SIG-M5 (cell line): ENCODE measurements at places on chromosomes 1 and 21.

- DNase-seq, result no peak
Observed at GRCh38 chr1:32199717-32200072, 700 bp upstream of the CCDC28B start.

- no peak for DNase-seq
Observed at GRCh38 chr1:171204296-171204695, 19.2 kb downstream of the FMO2 start.

- no peak for DNase-seq
Observed at GRCh38 chr1:13754510-13755103, 54.6 kb downstream of the PRDM2 start.

DNA sequence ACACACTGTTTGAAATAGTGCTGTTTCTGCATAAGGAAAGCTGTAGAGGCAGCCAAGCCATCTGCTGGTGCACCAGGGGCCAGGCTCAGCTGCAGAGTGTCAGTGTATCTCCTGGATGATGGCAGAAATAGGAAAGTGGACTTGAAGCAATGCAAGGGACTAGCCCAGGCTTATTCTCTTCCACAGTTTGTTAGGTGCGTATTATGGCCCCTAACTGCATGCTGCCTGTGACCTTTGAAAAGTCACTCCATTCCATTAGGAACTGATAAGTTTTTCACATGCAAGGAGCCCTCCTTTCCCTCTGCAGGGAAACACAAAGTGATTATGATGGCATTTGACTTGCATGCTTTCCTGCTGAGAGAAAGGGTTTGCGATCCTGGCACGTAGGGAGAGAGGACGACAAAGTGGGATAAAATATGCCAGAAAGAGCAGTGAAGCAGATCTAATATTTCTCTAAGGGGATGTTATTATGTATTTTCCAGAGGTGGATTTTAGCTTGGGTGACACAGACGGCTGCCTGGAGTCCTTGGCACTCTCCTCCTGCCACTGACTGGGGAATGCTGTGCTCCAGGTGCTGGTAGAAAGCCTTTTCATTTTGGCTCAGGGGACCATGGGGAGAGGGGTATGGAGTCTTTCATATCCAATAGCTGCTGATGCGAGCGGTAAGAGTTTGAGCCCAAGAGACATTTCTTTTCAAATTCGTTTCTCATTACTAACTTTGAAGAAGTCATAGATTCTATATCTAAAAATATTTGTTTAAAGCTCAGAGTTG, 402.1 kb upstream of the B3GALT2 start:
- no peak for DNase-seq

DNA sequence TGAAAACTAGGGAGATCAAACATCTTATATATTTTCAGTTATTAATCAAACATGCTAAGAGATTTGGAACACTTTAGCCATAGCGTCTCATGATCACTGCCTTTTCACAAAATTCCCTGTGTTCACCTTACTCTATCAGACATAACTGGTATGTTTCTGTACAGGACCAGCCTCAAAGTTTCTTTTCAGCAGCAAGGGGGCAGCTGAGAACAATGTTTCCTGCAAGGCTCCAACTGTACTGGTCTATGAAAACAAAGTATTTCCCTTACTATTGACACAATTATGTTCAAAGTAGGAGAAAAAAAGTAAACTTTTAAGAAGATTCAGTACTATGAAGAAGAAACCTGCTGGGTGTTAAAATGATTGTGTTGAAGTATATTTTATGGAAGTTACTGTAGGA, 98.5 kb downstream of the ATF6 start:
- no peak for DNase-seq

GRCh38 chr1:37338658-37339057, 135.7 kb upstream of the ZC3H12A start:
- no peak for DNase-seq

GRCh38 chr1:54931275-54931840, 44.4 kb upstream of the DHCR24 start:
- no peak for DNase-seq

DNA sequence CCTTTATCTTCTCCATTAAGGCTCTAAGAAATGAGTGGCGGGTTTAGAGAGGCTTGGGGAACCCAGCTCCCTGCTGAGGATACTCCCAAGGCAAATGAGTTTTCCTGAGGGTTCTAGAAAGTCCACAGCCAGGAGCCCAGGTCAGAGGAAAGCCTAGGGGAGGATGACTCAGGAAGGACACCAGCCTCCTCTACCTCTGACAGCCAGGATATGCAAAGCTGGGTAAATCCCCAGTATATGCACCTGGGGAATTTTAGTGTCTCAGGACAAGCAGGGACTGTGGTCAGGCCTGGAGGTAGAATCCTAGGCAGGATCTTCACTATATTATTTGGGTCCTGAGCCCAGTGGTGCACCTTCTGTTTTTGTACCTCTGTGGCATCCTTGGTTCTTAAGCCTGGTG, 23.5 kb upstream of the WNT4 start:
- no peak for DNase-seq

- DNase-seq, result no peak
Observed at GRCh38 chr21:46188226-46189212, 4.3 kb upstream of the SPATC1L start.

GRCh38 chr1:39826583-39826982, 37.9 kb upstream of the BMP8B start:
- DNase-seq, result no peak

DNA sequence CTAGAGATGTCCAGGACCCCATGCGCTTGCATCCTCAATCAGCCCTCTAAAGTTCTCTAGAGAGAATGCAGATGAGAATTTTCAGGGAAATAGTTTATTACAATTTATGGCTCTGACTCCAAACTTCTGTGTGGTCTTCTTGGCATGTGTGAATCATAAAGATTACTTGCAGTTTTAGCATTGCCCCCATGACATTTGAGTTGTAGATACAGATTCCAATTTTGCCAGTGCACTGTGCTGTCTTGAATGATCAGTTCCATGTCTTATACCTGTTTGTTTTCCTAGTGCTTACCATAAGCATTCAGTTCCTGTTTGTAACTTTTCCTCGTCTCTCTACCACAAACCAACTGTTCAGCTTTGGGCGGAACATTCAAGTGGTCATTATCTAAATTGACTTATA, 4.8 kb downstream of the KRTAP21-3 start:
- no peak for DNase-seq

DNA sequence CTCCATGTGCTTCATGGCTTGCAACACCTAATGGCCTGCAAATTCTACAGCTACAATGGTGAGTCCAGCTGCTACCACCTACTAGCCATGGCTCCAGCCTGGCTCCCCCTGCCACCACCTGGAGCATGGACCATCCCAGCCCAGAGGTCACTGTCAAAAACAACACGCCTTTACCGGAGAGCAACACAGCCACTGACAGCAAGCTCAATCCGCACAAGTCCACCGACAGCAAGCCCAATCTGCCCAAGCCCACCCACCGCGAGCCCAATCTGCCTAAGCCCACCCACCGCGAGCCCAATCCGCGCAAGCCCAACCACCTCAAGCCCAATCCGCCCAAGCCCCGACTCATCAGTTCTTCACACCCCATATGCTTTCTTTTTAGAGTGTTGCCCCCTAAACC, 128.2 kb downstream of the KIF26B start:
- no peak for DNase-seq

GRCh38 chr1:108845991-108846390, 10.9 kb downstream of the AKNAD1 start:
- DNase-seq, result no peak
